Ammon's horn (tissue), 1 donor: ENCODE measurements at places on chromosomes 4 and X.

DNA sequence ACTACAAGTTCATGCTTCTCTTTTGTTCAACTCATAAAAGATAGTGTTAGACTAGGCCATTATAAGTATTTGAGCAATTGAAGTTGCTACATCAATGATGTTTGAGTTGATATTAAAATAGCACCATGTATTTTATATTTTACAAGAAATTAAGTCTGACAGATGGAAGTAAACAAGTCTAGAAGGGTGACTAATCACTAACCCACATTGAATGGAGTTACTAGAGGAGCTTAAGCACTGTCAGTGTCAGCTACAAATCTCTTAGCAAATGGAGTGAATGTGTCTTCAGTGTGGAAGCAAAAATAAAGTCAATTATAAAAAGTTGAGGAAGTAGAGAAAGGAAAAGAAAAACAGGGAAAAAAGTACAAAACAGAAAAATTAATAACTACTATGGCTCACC, 592.5 kb downstream of the PCDH18 start:
- DNase-seq, result no peak

GRCh38 chrX:108397627-108398391, 40.4 kb downstream of the COL4A6 start:
- no peak for DNase-seq

DNA sequence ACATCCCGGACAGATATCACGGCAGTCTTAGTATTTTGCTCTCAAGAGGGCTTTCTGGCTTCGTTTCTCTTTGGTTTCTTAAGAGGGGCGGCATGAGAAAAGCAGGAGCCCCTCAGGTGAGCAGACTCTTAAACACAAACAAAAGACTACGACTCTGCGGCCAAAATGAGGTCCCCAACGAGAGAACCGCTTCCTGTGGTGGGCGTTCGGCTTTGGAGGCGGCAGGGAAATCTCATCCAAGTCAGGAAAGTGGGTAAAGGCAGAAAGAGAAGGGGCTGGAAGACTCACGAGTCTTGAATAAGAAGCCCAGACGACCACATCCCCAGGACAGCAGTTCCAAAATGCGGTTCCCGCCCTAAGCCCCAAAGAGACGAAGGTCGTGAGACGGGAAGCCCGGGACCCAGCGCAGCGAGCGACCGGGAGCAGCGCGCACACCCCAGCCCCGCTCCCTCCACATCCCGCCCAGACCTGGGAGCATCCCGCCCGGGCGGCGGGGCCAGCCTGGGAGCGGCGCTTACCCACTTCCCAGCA, 409 bp downstream of the UGDH start:
- DNase-seq, result no peak

DNA sequence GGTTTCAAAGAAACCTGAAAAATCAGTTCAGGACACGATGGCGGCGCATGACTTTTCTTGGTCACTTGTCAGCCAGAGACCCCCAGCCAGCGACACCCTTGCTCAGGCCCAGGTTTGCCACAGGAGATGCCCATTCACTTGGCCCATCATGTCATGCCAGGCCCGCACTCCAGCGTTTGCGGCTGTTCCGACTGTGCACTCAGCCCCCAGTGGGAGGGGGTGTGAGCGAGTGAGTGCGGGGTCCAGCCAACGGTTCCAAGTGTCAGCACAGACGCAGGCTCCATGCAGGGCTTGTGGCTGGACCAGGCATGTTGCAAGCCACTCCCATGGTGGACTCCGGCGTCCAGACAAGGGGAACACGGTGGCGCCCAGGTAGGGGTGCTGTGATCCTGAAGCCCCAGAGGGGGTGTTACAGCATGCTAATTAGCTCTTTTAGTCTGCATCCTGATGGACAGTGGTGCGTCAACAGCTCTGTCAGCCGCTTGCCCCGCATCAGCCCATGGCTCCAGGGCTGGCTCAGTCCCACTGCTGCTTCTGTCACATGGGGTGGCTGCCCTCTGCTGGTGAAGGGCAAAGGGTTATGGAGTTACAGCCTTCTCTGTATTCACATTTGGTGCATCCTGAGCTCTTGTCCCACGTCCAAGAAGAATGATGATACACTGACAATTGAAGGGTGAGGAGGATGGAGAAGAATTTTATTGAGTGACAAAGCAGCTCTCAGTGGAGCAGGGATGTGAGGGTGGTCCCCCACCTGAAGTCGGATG, 3.7 kb upstream of the MAEA start:
- no peak for DNase-seq

DNA sequence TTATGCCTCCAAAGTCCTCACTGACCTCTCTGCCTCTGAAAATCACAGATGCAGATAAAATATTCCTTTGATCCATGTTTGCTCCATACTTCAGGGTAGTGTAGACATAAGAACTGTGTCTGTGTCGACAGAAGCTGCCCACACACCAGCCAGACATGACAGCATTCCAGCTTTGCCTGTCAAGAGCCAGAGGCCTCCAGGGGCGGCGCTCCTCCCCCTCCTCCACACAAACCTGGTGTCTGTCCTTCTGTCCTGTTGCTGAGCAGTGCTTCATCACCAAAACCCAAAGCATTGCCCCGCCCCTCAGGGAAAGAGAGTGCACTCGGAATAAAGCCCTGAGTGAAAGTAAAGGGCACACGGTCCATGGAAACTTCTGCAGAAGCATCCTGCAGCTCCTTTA, 379.4 kb downstream of the FBXW7 start:
- no peak for DNase-seq

DNA sequence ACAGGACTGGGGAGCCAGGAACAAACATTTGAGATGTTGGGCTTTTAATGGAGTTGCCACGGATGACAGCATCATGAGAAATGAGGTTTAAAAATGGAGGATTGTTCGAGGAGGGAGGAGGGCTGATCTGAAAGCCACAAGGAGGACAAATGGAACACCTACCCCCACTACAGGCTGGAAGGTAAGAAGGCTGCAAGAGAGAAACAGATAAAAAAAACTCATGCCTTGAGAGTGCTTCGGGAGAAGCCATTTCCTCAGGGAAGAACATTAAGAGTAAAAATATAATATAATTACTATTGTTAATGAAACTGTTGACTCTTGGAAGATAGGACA, 119.5 kb upstream of the MAP9 start:
- DNase-seq, result no peak

DNA sequence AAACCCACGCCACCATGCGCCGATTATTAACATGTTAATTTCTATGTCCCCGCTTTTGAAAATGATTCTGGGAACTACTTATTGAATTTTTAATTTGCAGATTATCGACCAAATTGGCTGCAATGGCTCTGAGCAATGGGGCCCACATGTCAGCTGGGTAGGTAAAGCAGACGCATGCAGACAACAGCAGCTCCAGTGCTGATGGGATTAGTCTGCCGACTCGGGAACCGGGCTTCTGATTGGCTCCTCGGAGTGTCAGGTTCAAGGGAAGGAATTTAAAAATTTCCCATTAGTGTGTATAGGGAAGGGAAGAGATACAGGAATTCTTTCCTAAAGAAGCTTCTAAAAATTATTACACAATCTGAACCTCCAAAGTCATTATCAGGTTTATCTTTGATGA, 77.4 kb upstream of the PPARGC1A start:
- no peak for DNase-seq

- DNase-seq, result no peak
Measured at GRCh38 chrX:9627922-9628321, 137.7 kb downstream of the GPR143 start.

GRCh38 chr4:123943976-123944375, 547.4 kb downstream of the SPRY1 start:
- DNase-seq, result no peak

- no peak for DNase-seq
Measured at GRCh38 chr4:38150766-38151165, 190.6 kb downstream of the PTTG2 start.

GRCh38 chr4:15936495-15936894, 2.0 kb downstream of the FGFBP1 start:
- no peak for DNase-seq

DNA sequence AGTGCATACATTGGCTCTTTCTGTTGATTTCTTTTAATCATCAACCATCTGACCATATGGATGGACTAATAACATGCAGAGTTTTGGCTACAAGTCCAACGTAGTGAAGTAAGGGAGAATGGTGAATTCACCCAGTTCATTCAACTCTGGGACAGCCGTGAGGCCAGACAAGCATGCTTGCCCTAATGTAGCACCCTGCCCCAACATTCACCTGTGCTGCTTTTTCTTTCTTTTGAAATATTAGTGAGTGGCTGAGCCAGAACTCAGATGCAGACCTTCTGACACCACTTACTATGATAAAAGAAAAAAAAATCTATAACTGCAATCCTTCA, 17.5 kb downstream of the ARSJ start:
- DNase-seq, result no peak

GRCh38 chr4:71211748-71212147, 127.1 kb upstream of the SLC4A4 start:
- no peak for DNase-seq

- no peak for DNase-seq
Measured at GRCh38 chrX:40418146-40418812, 162.5 kb upstream of the ATP6AP2 start.
